Stimulated activated CD8-positive, alpha-beta memory T cell treated with anti-CD3 and anti-CD28 coated beads, Interleukin-2, amount 100 ng/mL, for 1 hour (primary cell): ENCODE measurements at places on chromosomes 2 and 18.

- DNase-seq: no peak
Measured at GRCh38 chr18:52730972-52731619, 391.1 kb downstream of the DCC start.

DNA sequence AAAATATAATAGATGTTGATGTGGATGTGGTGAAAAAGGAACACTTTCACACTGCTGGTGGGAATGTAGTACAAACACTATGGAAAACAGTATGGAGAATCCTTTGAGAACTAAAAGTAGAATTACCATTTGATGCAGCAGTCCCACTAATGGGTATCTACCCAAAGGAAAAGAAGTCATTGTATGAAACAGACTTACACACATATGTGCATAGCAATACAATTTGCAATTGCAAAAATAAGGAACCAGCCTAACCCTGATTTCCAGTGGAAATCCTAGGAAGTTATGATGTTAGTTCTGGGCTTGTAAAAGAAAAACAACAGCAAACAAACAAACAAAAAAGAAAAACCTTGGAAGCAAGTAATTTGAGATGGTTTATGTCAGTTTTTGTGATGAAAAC, 28.6 kb upstream of the CLASP1 start:
- DNase-seq: no peak

- DNase-seq: no peak
Measured at GRCh38 chr18:79956276-79956675, 4.8 kb upstream of the SLC66A2 start.

DNA sequence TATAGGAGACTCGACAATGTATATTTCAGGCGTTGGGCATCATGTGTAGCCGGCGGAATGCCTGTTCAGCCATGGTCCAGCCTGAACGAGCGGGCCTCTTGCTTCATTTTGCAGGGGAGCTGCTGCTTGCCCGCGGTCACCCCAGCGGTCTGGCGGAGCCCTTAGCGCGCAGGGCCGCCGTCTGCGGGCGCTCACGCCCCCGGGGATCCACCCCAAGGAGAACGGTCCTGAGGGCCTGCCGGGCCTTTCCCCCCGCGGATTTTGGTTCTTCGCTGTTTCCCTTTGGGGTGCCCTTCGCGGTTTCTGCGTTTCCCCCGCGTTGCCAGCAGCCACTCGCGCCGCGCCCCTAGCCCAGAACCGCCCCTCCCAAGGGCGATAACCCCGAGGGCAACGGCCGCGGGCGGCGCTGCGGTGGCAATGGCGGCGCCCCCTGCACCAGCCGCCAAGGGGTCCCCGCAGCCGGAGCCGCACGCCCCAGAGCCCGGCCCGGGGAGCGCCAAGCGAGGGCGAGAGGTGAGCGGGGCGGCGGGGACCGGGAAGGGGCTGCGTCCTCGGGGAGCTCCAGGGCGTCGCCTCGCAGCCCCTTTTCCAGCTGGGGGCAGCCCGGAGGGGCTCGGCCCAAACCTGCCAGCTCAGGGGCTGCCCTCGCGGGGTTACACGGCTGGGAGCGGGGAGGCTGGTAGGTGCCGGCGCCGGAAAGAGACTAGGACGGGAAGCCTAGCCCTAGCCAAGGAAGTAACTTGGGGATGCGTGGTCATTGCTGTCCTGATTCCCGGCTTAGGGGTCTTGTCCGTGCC, at the start of gene MFSD2B:
Gene MFSD2B (plus strand): TSS at position 406 of the 797 bp plus-strand sequence. CDS start 12 bp downstream, at position 418.
- DNase-seq: no peak

- DNase-seq: no peak
Measured at GRCh38 chr2:195531754-195532153, 125.3 kb upstream of the SLC39A10 start.

- DNase-seq: no peak
Measured at GRCh38 chr2:175251425-175252041, 70.0 kb upstream of the ATP5MC3 start.

- DNase-seq: no peak
Measured at GRCh38 chr18:598124-598589, 1.4 kb downstream of the CLUL1 start.

DNA sequence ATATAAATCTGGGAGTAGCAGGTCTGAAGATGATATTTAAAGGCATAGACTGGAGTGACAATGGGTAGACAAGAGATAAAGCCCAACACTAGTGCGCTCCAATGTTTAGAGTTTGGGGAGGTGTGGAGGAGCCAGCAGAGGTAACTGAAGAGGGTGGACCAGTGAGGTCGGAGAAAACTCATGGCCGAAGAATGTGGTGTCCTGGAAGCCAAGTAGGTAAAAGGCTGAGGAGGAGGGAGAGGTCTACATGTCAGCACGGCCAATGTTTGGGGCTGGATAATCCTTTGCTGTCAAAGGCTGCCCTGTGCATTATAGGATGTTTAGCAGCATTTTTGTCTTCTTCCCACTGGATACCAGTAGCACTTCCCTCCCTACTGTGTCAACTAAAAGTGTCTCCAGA, 78.8 kb upstream of the KCNE4 start:
- no peak for DNase-seq

DNA sequence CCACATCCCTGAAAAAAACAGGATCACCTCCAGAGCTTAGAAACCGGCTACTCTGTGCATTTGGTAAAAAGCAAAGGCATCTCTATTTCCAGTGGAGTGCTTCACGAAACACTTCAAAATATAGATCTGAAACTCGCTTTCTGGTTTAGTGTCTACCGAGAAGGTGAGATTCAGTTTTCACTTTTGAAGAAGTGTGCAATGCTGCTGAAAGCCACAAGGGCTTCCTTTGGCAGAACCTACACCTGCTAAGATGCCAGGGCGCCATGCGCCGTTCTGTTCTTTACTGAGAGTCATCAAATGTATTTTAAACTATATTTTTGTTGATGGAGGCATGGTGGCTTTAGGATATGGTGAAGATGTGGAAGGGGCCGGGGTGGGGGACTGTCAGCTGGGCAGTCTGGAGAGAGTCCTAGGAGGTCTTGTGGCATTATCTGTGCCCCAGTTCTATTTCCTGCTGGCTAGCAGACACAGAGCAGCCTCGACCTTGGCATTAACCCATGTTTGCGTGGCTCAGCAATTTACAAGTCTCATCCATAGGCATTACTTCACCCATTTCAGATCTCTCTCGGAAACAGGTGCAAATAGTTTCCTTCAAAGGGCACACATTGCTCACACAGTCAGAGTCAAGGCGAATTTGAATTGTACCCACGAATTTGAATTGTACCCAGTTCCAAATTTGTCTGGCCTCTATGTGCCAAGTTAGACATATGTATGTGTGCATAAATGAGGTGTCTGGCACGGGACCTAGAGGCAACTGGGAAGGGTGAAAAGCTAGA, 46.7 kb upstream of the KCNF1 start:
- no peak for DNase-seq
